Omental fat pad (tissue), 4 donors: ENCODE measurements at places on chromosomes 13 and 19.

GRCh38 chr19:10615429-10616023 is 9.8 kb upstream of the SLC44A2 start:
- no peak for DNase-seq

DNA sequence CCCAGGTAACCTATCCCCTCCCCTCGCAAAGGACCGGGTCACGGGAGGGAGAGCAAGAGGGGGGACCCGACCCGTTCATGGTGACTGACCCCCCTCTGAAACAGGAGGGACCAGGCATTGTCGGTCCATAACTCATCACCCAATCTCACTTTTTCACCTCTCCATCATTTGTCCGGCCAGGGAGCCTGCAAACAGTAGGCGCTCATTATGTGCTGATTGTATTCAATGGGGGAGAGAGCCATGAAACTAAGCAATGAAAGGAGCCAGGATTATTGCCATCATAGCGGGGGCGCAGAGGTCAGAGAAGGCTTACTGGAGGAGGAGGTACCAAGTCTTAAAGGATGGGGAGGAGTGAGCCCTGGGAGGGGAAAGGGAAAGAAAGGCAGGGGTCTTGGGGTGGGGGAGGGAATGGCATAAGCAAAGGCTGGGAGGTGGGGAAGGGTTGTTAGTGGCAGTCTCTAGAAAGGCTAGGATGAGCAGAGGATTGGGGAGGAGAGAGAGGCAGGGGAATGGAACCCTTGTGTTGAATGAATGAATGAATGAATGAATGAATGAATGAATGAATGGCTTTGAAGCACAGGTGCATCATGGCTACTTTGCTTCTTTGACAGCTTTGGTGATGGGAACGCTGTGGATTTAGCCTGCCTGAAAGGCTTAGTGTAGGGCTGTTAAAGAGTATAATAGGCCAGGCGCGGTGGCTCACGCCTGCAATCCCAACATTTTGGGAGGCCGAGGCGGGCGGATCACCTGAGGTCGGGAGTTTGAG is 1.4 kb downstream of the SHFL start:
- no peak for DNase-seq

DNA sequence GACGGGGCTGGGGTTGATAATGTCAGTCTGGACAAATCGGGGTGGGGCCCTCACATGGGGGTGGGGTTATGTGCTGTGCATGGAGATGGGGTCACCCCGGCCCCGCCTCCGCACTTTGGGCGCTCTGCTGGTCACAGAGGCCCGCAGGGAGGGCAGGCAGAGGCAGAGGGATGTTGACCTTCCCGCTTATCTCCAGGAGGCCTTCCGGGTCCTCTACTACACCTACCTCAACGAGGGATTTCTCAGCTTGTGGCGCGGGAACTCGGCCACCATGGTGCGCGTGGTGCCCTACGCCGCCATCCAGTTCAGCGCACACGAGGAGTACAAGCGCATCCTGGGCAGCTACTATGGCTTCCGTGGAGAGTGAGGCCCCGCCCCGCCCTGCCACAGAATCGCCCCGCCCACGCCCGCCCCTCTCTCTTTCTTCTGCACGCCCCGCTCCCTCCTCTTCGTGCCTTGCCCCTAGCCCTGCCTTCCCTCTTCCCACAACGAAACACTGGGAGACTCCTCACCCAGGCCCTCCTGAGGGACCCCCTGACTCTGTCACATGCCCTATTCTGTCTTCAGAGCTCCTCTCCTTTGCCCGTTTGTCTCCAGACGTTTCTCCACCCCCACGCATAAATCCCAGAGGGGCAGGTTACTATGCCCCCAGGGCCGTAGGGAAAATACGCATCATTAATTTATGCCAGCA is 32.8 kb downstream of the TMEM161A start:
- DNase-seq = peak; percentile 46

- DNase-seq = no peak
Observed at GRCh38 chr19:16386619-16387240, 62.1 kb downstream of the KLF2 start.

DNA sequence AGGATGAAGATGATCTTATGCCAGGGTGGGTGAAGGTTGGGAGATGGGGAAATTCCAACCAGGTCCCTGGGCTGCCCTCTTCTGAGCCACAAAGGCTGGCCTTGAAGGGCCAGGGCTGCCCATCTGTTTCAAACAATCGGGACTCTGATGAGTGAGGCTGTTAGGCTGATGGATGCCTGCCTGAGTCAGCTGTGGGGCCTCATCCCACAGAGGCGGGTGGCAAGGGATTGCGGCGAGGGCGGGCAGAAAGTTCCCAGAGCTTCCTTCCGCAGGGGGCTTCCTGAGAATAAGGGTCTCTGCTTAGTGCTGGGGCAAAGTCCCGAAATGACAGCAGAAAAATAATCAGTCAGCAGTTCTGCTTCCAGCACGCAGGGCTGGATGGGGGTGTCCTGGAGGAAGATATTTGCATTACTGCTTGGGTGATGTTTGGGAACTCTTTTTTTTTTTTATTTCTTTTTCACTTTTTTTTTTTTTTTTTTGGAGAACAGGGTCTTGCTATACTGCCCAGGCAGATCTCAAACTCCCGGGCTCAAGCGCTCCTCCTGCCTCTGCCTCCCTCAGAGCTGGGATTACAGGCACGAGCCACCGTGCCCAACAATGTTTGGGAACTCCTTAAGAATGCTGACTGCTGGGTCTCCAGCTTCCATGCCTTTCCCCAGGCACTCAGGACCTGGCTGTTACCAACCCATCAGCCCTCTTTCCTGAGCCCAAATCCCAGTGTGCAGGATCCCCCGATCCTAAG is 14.1 kb downstream of the SH3GL1 start:
- no peak for DNase-seq

GRCh38 chr13:35165205-35165604 is 223.1 kb downstream of the NBEA start:
- no peak for DNase-seq

- DNase-seq = no peak
Observed at GRCh38 chr13:24194447-24194846, 33.9 kb downstream of the SPATA13 start.

GRCh38 chr19:29779921-29780320 is 31.9 kb upstream of the CCNE1 start:
- DNase-seq = no peak
